ENCODE measurements at places on chromosomes 1 and 21.

DNA sequence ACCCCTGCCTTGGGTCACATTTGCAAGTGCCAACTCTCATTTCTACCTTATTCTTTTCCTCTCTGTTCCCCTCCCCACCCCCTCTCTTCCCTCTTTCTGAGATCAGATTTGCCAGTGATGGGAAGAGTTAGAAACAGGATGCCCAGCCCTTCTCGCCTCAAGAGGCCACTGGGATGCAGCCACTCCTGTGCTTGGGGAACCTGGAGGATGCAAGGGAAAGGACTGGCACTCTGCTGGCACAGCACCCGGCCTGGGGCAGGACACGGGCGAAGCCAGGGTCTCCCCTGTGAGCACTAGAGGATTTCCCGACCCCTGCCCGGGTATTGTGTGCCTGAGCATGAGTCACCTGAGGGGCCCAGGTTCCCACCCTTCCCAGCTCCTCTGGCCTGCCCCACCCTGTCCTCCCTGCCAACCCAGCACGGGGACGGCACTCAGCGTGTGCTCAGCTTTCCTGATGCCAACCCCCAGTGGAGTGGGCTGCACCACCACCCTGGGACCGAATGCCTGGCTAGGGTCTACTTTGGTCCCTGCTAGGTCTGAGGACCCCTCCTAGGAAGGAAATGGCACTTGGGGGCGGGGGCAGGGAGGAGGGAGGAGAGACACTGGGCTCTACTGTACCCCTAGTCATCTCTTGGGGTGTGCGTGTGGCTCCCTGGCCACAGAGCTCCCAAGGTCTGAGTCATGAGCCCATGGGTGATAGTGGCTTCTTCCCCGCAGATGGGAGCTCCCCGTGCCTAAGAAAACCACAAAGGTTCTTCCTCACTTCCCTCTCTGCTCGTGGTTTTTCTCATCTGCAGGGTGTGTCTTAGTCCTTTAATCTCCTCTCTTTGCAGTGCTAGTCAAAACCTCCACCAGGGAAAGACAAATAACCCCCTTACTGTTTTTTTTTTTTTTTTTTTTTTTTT lies 12.4 kb downstream of the LMNA start:
- DNase-seq: peak; percentile 90

DNA sequence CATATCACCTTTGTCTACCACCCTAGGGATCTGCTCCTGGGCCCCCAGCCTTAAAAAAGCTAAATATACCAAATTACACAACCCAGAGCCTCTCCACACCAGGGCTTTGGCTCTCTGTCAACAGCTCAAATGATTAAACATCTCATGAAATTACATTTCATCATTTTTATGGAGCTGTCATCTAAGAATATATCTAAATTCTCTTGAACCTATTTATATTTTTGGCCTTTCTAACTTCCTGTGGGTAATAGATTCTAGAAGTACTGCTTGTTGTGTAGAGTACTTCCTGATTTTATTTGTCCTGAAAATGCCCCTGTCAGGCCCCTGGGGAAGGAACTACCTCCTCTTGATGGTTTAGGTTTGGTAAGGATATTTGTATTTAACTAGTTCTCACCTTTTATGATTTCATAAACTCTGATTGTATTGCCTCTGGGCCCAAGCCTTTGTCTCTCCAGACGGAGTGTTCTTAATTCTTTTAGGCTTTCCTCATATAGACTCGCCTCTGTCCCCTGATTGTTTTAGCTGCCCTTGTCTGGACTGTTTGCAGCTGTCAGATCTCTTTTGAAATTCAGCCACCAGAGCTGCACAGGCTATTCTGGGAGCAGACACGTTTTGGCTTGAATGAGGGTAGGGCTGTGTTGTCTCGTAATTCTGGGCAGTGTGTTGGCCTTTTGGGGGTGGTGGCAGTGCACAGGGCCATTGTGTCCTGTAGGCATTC lies 16.6 kb downstream of the MYOG start:
- DNase-seq: no peak

GRCh38 chr1:92728697-92729096 lies 56.2 kb downstream of the EVI5 start:
- DNase-seq: no peak

GRCh38 chr1:153711026-153711425 lies 16.8 kb upstream of the INTS3 start:
- no peak for DNase-seq

GRCh38 chr21:35438643-35439404 lies 389.7 kb upstream of the RUNX1 start:
- no peak for DNase-seq

DNA sequence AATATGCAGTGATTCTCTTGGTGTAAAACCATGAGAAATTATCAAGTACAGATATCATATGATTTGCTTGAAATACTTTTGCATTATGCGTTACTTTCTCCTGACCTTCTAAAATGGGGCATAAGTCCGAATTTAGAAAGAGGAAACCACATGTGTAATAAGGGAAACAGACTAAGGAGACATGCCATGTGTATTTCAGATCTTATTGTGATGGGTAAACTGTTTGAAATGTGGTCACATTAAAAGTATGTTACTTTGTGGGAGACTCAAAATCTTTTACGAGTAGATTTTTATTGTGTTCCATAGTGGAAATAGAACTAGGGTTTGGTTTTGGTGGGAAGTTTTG lies 173.0 kb downstream of the NFIA start:
- no peak for DNase-seq

- DNase-seq: no peak
Measured at GRCh38 chr1:59180735-59181134, 116.2 kb upstream of the FGGY start.

DNA sequence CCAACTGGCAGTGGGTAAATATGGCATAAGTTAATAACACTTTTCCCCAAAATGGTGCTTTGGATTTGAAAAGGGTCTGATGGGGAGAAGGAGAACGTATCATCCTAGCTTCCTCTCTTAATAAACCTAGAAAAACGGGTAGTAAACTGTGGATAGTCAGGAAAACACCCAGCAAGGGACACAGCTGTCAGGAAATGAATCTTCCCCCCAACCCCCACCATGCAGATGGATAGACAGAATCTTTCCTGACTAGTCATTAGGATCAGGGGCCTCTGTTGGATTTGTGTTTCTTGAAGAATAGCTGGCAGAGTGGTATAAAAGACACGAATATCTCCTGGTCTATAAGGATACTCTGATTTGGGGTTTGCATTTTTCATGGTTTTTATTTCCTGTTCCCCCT lies 22.5 kb upstream of the LAX1 start:
- DNase-seq: no peak

DNA sequence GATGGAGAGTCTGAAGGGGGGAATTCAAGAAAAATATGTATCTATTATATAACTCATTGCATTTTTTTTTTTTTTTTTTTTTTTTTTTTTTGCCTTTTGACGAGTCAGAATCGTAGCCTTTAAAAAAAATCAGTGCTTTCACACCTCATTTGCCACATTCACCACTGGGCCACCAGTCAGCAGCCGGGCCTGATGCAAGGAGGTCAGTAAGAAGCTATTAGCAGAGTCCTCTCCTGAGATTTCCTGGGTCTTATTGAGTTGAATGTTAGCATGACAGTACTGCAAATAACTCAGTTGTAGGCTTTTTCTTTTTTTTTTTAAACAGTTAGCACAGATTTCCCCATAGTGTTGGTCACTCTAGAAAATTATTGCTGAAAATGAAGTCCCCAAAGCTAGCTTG lies 139.8 kb downstream of the SPATA17 start:
- no peak for DNase-seq

GRCh38 chr1:168645721-168646120 lies 69.3 kb downstream of the XCL1 start:
- no peak for DNase-seq

DNA sequence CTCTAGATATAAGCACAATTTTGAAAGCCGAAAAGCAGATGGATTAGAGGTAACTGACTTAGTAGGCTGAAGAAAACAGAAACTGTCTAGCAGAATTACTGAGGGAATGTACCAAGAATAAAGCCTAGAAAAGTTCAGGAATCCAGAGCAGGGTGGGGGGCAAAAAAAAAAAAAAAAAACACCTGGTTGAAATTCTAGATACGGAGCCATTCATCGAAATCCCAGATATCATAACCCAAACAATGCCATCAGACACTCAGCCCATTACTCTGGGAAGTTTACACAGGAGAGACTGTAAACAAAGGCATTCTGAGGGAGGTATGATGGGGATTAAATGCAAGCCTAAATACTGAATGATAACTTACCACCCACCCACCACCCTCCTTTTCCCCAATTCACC lies 45.6 kb downstream of the ENAH start:
- no peak for DNase-seq

- no peak for DNase-seq
Measured at GRCh38 chr1:45769261-45769932, 18.9 kb upstream of the IPP start.

GRCh38 chr1:219529116-219529515 lies 83.8 kb downstream of the ZC3H11B start:
- DNase-seq: no peak

GRCh38 chr1:152190589-152190988 lies 31.6 kb upstream of the RPTN start:
- DNase-seq: no peak

- no peak for DNase-seq
Measured at GRCh38 chr1:30518696-30519095, 204.7 kb downstream of the MATN1 start.

- no peak for DNase-seq
Measured at GRCh38 chr1:48028218-48029069, 31.3 kb upstream of the TRABD2B start.

GRCh38 chr1:96465441-96465840 lies 256.1 kb upstream of the PTBP2 start:
- no peak for DNase-seq

- no peak for DNase-seq
Measured at GRCh38 chr1:81699234-81699633, 101.5 kb upstream of the ADGRL2 start.

DNA sequence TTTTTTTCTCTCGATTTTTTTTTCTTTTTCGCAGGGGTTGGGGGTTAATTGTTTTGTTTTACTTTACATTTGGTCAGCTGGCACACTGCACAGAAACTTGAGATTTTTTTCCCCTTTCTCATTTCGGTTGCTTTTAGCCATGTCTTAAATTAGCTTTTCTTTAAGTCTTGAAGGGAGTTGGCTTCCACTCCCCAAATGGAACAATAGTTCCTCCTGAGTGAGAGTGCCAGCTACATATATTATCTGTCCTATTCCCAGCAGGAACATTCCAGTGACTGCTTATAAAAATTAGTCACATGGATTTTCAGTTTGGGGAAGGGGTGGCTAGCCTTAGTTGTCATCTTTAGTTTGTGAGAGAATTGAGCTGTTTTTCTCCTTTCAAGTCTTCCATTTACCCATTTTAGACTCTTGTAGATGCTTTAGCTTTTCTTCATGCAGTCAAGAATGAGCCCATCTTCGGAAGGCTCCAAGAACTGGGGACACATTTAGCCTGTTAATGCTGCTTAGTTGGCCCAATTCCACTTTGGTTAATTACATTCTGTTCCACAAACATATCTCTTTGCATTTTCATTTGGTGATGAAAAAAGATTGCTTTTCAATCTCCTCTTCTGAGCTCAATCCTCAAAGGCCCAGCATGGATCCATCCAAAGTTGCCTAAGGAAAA lies 510.1 kb upstream of the CXADR start:
- no peak for DNase-seq

GRCh38 chr1:16441282-16441665 lies 750 bp downstream of the NECAP2 start:
- DNase-seq: no peak

DNA sequence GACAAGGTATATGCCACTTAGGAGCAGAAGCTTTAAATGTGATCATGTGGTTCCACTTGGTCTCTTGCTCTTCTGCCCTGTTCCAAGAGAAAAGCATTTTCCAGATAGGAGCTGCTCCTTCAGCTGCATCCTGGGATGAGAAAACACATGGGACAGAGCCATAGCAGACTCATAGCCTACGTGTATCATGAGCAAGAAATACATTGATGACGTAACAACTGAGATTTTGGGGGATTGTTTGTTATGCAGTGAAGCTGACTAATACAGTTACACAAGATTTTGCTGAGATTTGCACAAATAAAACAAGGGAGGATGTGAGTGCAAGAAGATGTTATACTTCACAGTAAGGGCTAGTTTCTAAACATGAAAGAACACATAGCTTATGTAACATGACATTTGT lies 36.0 kb upstream of the IRF2BP2 start:
- DNase-seq: no peak

- no peak for DNase-seq
Measured at GRCh38 chr1:175968486-175969172, 225.2 kb upstream of the TNR start.

- DNase-seq: no peak
Measured at GRCh38 chr1:93837961-93838360, 41.0 kb downstream of the DNTTIP2 start.

All from T-helper 22 cell (primary cell).